ENCODE measurements at places on chromosomes 5 and 9.

DNA sequence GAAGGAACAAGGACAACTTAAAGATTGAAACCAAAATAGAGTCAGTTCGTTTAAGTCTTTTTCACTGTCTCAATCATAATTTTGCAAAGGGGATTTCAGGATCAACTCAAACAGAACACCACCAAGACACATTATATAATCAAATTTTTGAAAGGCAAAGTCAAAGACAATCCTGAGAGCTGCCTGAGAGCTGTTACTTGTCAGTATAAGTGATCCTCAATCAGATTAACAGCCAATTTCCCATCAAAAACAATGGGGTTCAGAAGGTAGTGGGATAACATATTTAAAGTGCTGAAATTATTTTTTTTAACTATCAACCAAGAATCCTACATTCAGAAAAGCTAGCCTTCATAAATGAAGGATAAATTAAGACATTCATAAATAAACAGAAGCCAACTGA is 19.3 kb upstream of the ABO start:
- H3K36me3 ChIP-seq: no peaks in the 10 kb centered on the region
- no peak for DNase-seq

GRCh38 chr9:133709691-133710571 is 28.2 kb downstream of the SARDH start:
- no peaks in the 10 kb centered on the region for H3K36me3 ChIP-seq
- DNase-seq: no peak
- H3K4me3 ChIP-seq: no peak overlapping the region
- H3K27ac ChIP-seq: no peak overlapping the region

DNA sequence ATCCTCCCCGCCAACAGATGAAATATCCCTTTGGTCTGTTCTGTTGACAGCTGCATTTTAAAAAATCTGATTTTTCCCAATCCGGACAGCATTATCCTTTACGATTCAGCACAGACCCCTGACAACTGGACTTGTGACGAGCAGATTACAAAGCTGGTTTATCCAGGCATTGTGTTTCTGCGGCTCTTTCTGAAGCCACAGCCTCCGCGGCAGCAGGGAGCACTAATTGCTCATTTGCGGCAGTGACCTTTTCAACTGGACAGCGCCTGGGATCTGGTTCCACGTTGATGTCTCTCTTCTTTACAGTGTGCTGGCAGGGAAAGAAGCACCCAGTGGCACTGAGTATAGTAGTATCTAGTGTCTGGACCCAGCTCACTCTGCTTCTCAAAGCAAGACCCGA is 351.2 kb downstream of the ZNF608 start:
- no peak overlapping the region for H3K4me3 ChIP-seq
- no peaks in the 10 kb centered on the region for H3K27me3 ChIP-seq
- H3K36me3 ChIP-seq: no peaks in the 10 kb centered on the region
- H3K27ac ChIP-seq: no peak overlapping the region
- no peak for DNase-seq

- no peak overlapping the region for H3K4me3 ChIP-seq
- no peaks in the 10 kb centered on the region for H3K36me3 ChIP-seq
- no peak overlapping the region for H3K27ac ChIP-seq
- DNase-seq: no peak
These were observed 50.0 kb upstream of the GOLPH3 start for GRCh38 chr5:32223972-32224609.

GRCh38 chr9:2495221-2496005 is 126.2 kb upstream of the VLDLR start:
- H3K36me3 ChIP-seq: no peaks in the 10 kb centered on the region
- no peaks in the 10 kb centered on the region for H3K27me3 ChIP-seq
- no peak overlapping the region for H3K27ac ChIP-seq
- H3K4me1 ChIP-seq: no peaks in the 10 kb centered on the region
- no peak overlapping the region for H3K4me3 ChIP-seq

GRCh38 chr9:87569518-87569917 is 71.9 kb downstream of the DAPK1 start:
- H3K4me1 ChIP-seq: no peaks in the 10 kb centered on the region
- no peak overlapping the region for H3K27ac ChIP-seq
- H3K4me3 ChIP-seq: no peak overlapping the region
- H3K36me3 ChIP-seq: no peaks in the 10 kb centered on the region

DNA sequence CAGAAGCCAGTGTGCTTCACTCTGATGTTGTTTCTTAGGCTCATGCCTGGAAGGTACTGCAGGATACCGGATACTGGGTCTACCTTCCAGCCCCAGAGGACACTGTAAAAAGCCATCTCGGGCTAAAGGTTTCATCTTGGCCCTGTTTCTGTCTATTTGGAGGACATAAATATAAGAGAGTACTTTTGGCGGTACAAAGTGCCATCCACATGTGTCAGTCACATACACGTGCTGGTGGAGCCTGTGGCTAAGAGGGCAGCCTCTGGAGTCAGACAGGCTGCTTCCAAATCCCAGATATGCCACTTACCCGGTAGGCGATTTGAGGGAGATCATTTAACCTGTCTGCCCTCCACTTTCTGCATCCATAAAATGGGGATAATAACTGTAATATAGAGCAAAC is 160.4 kb downstream of the NR3C1 start:
- H3K4me3 ChIP-seq: no peak overlapping the region
- H3K27me3 ChIP-seq: no peaks in the 10 kb centered on the region
- no peak for DNase-seq
- H3K27ac ChIP-seq: no peak overlapping the region
- no peaks in the 10 kb centered on the region for H3K36me3 ChIP-seq

DNA sequence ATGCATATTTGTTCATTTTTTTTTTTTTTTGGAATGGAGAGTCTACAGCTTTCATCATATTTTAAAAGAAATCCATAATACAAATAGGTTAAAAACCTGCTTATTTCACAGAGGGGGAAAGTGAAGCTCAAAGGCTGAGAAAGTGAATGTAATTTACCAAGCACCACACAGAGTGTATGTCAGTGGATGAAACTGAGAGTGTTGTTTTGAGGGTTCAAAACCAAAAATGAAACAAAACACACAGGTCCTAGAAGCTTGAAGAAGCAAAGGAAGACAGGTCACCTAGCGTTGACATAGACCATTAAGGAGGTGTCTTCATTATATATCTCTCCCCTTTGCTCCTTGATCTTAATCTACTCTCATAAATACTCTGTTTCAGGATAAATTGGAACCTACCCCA is 7.5 kb downstream of the NMUR2 start:
- H3K27ac ChIP-seq: no peak overlapping the region
- H3K36me3 ChIP-seq: no peaks in the 10 kb centered on the region
- peaks cover 69% of the 10 kb centered on the region for H3K27me3 ChIP-seq
- no peak overlapping the region for H3K4me3 ChIP-seq
